Fibroblast of lung (primary cell): ENCODE measurements at places on chromosomes 2 and 18. TPM values are rescaled to one million over a fixed set of nuclear protein-coding genes. Genes with fewer than 3 reads are reported as not detected.

GALR1 gene
- polyA plus RNA-seq = not detected in 2 replicates

NPHP1 gene
- 3.7 and 5.1 TPM in 2 replicates for polyA plus RNA-seq

IKZF2 gene
- 4.9 and 6.4 TPM in 2 replicates for polyA plus RNA-seq

AFTPH gene
- 13.7 and 15.8 TPM in 2 replicates for polyA plus RNA-seq

MC2R gene
- polyA plus RNA-seq = not detected in 2 replicates

- no peak for DNase-seq
These were observed 50.7 kb downstream of the GDF7 start for GRCh38 chr2:20717641-20718040.

DNA sequence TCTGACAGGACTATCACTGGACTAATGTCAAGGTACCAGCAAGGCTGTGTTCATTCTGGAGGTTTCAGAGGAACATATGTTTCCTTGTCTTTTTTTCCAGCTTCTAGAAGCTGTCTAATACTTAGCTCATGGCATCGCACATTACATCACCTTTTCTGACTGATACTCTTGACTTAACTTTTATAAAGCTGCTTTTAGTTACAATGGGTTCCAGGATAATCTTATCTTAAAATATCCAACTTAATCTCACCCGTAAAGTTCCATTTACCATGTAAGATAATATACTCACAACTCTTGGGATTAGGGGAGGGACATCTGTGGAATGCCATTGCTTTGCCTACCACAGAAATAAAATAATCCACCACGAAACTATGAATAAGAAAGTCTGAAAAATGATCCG, 394.2 kb downstream of the CDH19 start:
- no peak for DNase-seq

DNA sequence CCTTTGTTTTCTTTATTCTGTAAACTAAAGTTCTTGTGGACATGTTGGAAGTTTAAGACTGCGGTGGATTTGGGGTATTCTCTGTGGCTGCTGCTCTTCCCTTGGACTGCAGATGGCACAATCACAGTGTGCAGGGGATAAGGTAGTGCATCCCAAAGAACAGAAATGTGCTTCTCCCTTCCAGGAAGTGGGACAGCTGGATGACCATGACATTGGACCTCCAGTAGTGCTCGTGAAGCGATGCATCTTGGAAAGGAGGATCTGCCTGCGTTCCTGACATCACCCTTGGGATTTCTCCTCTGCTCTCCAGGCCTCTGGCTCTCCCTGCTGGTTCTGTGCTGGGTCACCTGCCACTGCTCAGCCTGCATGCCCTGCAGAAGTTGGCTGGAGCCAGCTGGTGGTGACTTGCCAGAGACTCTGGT, 109.9 kb downstream of the SLC4A3 start:
- DNase-seq = peak; percentile 36

DNA sequence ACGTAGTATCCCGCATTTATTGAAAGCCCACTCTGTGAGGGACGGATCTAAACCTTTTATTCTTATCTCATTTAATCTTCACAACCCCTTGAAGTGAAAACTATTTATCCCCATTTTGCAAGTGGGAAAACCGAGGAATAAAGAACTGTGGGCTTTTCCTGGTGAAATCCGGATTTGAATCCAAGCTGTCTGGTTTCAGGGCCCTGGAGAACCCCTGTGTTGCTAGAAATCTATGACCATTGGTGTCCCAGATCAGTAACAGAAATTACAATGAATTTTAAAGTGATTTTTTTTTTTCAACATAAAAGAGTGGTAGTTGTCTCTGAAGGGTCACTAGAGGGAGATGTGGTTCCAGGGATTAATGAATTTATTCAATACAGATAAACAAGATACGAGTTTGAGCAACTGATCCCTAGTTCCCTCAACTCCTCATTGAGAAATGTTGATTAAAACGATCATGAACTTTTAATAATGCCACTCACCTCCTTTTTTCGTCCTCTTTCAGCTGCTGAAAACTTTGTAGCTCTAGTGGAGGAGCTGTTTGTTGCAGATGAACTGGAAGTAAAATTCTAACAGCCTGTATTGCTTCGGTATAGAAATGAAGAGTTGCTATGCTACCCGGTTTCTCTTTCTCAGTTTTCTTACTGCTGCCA, 940 bp downstream of the XRCC5 start:
- DNase-seq = peak; percentile 79

GRCh38 chr2:85277416-85278158, 50.2 kb downstream of the TGOLN2 start:
- DNase-seq = peak; percentile 78

- no peak for DNase-seq
These were observed 467.9 kb downstream of the MBD2 start for GRCh38 chr18:53756610-53756972.

- DNase-seq = peak; percentile 49
These were observed 91.8 kb downstream of the MTCL1 start for GRCh38 chr18:8797206-8797605.

DNA sequence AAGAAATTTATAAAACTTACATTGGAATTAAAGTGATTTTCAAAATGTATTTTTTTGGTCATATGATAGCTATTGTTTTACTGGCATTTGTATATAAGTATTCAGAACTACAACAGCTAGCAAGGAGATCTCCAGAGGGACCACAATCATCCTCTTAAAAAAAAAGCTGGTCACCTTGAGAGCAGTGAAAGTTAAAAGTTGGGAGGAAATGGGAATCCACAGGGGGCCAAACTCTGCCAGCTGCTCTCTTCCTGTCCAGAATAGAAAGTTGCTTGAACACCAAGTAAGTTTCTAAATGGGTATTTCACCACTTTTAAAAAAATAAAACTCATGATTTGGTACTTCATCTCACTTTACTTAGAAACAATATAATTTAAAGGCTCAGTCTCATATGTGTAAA, 1025.1 kb downstream of the LRP1B start:
- no peak for DNase-seq
